ENCODE measurements at places on chromosomes 2 and 18.
A peak's percentile ranks its signal among the peaks of the same experiment; 100 is the strongest.

DNA sequence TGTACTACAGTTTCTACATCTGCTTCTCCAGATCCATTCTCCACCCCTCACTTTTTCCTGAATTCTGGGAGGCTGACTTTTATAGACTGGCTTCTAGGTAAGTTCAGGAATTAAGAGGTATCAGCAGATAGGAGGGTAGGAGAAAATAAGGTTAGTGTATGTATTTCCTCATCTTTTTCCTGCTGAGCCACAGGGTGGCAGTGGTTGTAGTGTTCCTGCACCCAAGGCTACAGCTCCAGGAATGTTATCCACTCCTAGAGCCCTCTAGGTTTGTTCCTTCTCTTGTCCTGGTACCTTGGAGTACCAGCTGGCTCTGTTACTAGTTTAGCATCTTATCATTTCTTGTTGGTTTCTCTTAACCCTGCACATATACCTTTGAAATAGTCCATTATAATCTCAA is 40.7 kb upstream of the C2orf66 start:
- DNase-seq: no peak

- peak; percentile 66 for DNase-seq
Observed at GRCh38 chr2:216735086-216735485, 39.7 kb upstream of the IGFBP5 start.

GRCh38 chr18:60846396-60846795 is 473.8 kb upstream of the MC4R start:
- DNase-seq: no peak

DNA sequence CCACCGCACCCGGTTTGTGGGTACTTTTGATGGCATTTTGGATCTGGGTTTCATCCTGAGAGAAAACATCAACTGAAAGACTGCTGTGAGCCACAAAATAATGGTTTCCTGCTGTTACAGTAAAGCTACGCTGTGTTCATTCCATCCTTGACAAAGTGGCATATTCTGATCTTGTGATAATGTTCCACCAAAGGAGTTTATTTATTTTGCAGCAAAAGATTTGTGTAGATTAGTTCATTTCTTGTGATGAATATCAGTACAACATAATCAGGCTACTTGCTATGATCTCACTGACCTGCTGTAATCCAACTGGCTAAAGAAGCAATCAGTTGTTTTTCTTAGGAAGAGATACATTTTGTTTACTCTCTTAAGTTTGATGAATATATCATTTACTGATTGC is 45.0 kb downstream of the EEF1B2 start:
- no peak for DNase-seq

- no peak for DNase-seq
Observed at GRCh38 chr2:189862751-189863150, 78.5 kb downstream of the PMS1 start.

DNA sequence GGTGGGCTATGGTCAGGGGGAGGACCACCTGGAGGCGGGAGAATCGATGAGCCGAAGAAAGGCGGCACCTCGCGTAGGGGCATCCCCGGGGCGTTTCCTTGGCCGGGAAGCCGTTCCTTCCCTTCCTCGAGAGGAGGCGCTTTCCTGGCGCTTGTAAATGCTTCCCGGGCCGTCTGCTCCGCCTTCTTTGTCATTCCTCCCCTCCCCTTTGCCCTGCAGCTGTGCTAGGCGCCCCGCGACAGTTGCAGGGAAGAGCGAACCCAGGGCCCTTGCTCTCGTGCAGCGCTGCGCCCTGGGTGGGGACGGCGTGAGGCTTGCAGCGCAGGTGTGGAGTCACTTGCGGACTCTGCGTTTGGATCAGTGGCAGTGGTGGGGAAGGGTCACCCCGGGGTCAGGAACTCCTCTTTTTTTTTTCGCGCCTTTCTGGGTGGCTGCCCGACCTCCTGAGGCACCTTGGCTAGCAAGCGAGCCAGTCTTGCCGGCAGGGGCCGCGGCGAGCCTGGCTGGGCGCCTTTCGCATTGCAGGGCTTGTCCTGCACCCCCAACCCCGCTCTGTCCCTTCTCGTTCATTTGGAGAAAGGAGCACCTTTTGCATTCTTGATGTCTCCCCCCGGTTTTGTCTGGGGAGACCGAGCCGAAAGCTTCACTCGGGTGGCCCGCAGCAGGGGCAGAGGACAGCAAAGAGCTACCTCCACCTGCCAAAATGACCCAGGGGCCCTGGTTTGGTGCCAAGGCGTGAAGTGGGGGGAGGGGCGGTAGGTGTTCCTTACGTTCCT is 858 bp downstream of the KCNS3 start:
- peak; percentile 50 for DNase-seq

DNA sequence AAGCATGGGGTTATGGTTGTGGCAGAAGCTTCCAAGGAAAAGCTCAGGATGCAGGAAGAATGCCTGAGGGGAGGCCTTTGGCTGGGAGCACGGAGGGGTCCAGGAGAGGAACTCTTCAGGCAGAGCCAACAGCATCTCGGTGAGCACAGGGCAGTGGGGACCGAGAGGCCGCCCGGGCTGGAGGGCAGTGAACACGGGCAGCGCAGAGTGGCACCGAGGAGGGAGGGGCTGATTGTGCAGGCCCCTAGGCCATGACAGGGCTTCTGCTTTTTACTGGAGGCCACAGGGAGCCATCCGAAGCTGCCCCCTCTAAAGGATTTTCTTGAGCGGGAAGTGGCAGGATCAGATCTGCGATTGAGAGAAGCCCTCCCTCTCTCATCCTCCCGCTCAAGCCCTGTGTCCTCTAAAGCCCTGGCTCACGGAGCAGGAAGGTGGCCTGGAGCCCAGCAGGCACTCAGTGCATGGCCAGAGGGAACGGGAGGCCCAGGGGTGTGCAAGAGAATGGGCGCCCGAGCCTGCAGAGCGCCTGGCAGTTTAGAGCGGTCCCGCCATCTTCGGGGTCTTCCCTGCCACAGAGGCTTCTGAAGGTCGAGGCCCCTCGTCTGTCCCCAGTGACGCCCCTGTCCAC is 110.0 kb upstream of the STON1 start:
- DNase-seq: no peak

GRCh38 chr2:171846894-171847293 is 47.1 kb downstream of the SLC25A12 start:
- no peak for DNase-seq

DNA sequence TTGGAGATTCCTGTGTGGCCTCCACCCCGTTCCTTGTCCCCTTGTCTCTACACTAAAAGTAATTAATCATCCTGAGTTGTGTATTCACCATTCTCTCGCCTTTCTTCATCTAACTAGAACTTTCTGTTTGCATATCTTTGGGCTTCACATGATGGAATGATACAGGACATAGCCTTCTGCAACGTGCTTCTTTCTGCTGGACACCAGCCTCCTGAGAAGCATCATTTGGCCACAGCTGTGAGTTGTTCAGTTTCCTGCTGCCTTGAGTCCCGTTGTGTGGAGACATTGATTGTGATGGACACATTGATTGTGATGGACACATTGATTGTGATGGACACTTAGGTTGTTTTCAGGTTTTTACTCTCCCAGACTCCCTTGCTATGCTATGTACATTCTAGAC is 139.3 kb downstream of the KCTD1 start:
- no peak for DNase-seq

- DNase-seq: no peak
Observed at GRCh38 chr2:170500770-170501169, 214.4 kb upstream of the SP5 start.

DNA sequence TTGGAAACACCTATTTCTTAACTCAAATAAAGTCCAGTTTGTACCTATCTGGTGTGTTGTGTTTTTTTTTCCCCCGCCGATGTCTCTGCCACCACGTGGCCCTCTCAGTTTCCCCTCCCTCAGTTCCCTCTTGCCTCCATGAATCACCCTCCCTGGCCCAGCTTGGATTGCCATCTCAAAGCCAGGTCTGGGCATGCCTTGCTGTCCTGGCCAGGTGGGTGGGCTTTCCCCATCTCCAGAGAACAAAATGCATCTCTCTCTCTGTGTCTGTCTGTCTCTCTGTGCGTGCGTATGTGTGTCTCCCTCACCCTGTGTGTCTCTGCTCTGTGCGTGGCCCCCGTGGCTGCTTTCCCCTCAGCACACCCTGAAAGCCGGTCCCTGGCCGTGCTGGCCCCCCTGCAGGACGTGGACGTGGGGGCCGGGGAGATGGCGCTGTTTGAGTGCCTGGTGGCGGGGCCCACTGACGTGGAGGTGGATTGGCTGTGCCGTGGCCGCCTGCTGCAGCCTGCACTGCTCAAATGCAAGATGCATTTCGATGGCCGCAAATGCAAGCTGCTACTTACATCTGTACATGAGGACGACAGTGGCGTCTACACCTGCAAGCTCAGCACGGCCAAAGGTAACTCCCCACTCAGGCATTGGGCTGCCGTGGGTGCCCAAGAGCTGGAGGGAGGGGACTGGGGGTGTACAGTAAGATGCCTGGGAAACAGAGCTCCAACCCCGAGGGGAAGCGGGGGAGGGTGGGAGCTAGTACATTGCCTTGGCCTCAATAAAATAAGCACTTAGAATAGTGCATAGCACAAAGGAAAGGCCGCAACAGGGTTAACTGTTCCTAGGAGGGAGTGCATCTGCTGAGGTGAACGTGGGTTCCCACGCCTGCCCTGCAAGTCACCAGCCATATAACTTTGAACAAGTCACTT is 31.6 kb upstream of the GMPPA start:
- DNase-seq: no peak

DNA sequence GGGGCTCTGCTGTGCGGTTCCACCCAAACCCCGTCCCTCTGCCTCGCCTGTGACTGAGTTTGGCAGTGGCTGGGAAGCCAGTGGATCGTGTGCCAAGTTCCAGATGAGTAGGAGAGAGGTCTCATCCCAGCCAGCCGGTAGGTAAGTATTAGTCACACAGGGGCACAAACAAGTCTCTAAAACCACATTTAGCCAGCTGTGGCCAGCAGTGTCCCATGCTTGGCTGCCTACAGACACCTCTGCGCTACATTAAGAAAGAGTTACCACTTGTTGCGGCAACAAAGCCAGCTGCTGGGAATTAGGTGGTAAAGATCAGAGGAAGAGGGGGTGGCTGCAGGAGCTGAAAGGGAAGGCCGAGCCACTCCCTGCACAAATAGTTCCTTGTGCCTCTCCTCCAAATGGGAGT is 81.2 kb downstream of the GATA6 start:
- no peak for DNase-seq

DNA sequence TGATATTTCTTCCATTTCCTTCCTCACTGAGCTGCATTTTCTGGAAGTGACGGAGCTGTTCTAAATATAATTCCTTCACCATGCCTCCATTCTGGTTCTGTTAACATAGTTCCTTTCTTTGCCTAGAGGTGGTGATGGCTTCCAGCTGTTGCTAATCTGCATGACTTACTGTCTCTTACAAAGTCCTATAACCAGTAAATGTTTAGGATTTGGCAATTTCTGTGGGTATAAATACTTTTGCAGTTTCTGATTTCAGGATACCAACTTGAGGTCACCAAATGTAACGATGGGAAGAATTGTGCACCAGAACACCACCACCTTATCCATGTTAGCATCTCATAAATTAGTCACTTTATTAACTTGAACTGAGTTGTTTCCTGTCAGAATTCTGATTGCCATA is 101.7 kb upstream of the FN1 start:
- DNase-seq: peak; percentile 55

DNA sequence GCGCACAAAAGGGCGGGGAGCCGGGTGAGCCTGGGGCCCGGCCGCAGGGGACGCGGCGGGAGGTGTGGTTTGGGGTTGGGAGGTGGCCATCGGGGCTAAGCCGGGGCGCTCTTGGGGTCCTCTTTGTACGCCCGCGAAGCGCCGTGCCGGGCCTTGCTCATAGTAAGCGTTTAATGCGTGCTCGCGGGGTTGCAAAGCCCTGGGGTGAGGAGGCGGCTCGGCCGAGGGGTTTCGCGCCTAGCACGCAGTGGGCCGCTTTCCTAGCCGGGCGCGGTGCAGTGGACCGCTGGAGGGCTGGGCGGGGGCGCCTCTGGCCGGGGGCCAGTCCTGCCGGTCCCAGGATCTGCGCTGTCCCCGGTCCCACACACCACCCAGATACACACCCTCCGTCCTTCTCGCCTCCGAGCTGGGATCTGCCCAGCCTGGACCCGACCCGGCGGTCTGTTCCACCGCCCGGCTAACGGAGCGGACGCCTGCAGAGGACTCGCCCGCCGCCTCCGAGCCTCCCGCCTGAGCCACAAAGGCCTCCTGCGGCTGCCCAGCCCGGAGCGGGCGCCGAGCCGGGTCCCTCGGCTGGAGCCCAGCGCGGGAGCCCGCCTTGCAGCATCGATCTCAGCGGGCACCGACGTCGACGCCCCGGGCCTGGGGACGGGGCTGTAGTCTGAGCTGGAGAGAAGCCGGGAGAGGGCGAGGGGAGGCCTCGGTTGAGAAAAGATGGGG is 564 bp downstream of the DPYSL5 start:
- no peak for DNase-seq

GRCh38 chr2:66574701-66575624 is 140.0 kb downstream of the MEIS1 start:
- DNase-seq: peak; percentile 95

GRCh38 chr2:61172671-61173070 is 10.7 kb downstream of the C2orf74 start:
- no peak for DNase-seq

GRCh38 chr2:149290662-149291061 is 39.7 kb upstream of the LYPD6 start:
- DNase-seq: no peak

GRCh38 chr2:20573620-20574422 is 77.1 kb downstream of the HS1BP3 start:
- no peak for DNase-seq

- no peak for DNase-seq
Observed at GRCh38 chr2:100934504-100935371, 67.4 kb upstream of the RPL31 start.

DNA sequence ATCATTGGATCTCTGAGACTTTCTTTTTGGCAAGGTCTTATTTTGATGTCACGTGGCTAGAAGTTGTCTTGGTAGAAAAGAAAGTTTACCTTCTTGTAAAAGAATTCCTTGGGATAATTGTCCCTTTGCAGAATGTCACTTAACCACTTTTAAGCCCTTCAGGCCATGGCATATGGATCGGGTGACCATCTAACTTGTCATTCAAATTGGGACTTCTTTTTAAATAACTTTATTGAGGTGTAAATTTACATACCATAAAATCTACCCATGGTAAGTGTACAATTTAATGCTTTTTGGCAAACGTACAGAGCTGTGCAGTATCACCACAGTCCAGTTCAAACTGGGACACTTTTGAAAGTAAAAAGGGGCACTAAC is 24.6 kb downstream of the ARMC9 start:
- no peak for DNase-seq

GRCh38 chr2:197378494-197379307 is 56.1 kb downstream of the SF3B1 start:
- DNase-seq: peak; percentile 61

DNA sequence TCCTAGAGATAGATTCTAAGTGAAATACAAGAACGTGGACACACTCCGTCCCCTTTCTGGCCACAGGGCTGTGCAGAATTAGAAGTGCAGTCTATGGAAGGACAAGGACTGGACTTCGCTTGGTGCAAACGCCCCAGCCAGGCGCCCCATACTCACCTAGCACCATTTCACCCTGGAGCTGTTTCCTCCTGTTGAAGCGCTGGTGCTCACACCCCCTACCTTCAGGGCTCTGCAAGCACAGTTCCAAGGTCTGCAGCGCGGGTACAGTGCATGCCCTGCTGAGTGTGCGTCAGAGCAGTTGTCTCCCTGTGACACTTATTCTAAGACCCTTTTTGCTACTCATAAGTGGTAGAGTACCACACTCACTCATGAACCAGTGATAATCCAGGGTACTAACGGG is 3.0 kb downstream of the HPCAL1 start:
- no peak for DNase-seq

- peak; percentile 67 for DNase-seq
Observed at GRCh38 chr2:129923265-129924091, 56.0 kb upstream of the RAB6C start.

- DNase-seq: no peak
Observed at GRCh38 chr2:163471947-163472346, 263.9 kb downstream of the FIGN start.
